ENCODE measurements at places on chromosomes 3 and 15.

GRCh38 chr3:81932681-81933080, 171.2 kb upstream of the GBE1 start:
- DNase-seq = no peak

- no peak for DNase-seq
These were observed 1002.4 kb upstream of the CADM2 start for GRCh38 chr3:83956431-83956830.

- DNase-seq = no peak
These were observed 231.7 kb downstream of the PTPRG start for GRCh38 chr3:61793056-61793455.

DNA sequence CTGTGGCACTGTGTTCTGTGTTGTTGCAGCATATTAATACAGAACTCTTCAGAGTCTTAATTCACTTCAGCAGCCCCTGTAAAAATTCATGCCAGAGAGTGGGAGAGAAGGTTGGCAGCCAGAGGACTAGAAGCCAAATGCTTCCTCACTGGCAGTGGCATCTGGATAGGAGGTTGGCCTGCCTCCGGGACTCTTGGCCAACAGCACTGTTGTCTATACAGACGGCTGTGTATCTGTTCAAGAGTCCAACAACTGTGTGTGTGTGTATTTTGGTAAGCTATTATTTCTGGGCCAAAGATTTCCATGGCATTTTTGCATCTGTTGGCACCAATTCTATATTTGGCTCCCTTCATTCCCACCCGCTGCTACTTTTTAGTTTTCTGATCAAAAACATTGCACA, 156.0 kb upstream of the SOX2 start:
- no peak for DNase-seq

DNA sequence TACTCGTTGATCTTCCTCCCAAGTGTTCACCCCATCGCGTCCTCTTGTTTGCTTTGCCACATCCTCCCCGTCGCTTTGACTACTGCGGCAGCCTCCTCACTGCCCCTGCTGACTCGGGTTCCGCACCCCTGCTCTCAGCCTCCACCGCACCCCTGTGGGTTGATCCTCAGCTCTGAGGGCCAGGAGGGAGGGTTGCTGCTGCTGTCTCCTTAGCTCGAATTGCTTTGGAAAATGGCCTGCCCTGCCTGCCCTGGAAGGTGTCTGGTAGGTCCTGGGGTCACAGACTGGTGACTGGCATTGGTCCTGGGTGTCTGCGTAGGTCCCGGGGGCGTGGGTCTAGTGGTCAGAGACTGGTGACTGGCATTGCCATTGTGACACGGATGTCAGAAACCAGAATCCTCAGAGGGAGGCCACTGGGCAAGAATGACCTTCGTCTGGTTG, 9.4 kb downstream of the MUC4 start:
- no peak for DNase-seq

DNA sequence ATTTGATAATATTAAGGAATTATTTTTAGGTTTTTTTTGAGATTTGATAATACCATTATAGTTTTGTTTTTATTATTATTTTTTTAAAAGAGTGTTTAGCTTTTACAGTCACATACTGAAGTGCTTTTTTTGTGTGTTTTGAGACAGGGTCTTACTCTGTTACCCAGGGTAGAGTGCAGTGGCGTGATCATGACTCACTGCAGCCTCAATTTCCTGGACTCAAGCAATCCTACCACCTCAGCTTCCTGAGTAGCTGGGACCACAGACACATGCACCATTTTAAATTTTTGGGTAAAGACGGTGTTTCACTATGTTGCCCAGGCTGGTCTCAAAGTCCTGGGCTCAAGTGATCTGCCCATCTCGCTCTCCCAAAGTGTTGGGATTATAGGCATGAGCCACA, 73.0 kb downstream of the SUMF1 start:
- no peak for DNase-seq
